HS-27A (cell line): ENCODE measurements at places on chromosomes 12 and 14.

- DNase-seq: no peak
These were observed 78.1 kb downstream of the PELI2 start for GRCh38 chr14:56196274-56196673.

GRCh38 chr12:89156862-89157262 lies 195.4 kb downstream of the DUSP6 start:
- DNase-seq: no peak

DNA sequence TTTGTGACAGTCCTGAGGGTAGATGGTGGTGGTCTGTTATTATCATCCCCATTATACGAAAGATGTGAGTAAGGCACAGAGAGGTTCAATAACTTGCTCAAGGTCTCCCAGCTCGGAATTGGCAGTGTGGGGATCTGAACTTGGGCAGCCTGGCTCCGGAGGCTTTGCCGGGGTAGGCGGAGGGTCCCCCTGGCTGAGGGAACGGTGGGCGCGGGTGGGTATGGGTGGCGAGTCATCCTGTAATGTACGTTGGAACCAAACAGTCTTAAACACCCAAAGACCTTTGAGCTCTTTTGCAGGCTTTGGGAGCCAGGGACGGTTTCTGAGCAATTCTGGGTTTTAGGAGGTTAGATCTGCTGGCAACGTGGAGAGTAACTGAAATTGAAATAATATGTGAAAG lies 16.5 kb downstream of the SLC24A4 start:
- DNase-seq: no peak

GRCh38 chr14:80078501-80078900 lies 132.8 kb downstream of the DIO2 start:
- DNase-seq: no peak

DNA sequence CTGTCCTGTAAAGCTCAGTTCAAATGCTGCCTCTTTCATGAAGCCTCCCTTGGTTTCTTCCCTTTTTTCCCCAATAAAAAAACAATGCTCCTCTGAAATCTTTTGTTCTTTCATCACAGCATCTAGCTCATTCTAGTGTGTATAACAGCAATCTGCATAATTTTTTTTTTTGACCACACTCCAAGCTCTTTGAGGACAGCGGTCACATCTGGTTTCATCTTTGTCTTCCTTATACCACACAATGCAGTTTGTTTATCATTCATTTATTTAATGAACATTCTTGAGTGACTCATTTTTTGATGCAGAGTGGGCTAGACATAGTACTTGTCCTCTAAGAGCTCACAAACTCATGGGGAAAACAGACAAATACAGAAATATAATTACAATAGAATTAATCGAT lies 7.3 kb downstream of the GNG2 start:
- DNase-seq: no peak

DNA sequence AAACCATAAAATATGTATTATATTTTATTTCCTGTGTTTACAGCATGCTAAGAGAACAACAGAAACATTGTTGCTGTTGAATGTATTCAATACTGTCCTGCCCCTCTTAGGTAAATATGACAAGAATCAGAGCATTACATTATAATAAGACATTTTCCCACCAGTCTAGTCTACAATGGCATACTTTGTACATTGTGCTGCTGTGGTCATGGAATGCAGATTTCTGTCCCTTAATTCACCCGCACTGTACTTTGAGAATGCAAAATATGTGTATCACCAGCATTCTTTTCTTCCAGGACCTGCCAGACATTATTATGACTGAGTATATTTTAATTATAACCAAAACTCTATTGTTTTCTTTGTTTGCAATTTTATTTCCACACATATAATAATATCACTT lies 16.5 kb upstream of the OR10AD1 start:
- DNase-seq: no peak

- DNase-seq: no peak
These were observed 54.9 kb downstream of the DNAH10 start for GRCh38 chr12:123816896-123817537.

- no peak for DNase-seq
These were observed 88.0 kb downstream of the VWF start for GRCh38 chr12:6036509-6036908.

DNA sequence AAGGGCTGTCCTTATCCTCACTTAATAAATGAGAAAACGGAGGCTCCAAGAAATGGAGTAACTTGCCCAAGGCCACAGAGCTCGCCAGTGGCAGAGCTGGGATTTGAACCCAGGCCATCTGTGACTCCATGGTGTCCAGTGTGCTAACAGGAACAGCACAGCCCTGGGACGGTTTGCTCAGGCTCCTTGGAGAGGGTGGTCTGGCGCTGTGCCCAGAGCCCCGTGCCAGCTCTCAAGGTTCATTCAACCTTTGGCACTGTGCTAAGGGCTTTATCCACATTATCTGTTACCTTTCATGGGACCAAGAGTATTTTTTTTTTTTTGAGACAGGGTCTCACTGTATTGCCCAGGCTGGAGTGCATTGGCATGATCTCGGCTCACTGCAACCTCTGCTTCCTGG lies 8.1 kb downstream of the DAO start:
- no peak for DNase-seq

GRCh38 chr14:52190337-52190931 lies 77.1 kb upstream of the PTGDR start:
- DNase-seq: no peak

DNA sequence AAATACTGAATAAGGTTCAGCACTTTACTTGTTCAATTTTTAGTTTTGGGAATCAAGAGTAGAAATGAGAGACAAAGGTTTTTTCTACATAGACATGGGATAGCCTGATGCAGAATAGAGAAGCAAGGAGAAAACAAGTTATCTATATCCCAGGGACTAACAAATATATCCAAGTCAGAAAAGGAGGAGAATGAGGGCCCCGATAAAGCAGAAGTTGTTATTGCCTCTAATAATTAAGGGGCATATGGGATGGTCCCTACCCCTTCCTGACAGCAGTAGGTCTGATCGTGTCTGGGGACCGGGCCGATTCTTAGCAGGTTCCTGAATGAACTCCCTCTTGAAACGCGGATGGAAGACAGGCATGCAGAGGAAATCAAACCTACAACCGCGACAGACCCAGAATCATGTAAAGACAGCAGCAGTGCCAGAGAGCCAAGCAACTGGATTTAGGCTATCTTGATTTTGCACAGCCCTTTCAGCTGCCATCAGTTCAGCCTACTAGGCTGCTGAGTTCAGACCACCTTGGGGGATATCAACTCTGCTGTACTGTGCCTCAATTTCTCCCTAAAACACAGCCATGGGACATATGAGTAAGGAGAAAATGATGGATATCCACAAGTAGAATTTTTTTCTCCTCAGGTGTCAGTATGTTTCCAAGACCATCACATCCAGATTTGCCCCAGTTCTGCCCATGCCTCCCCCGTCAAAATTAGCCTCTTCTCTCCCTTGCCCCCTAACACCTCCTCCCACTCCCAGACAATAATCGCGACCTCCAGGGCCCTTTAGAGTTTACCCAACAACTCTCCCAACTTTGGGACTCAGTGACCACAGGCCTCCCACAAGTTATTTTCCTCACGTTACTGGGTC lies 706 bp downstream of the PRMT5 start:
- DNase-seq: no peak

GRCh38 chr12:14714437-14714836 lies 18.0 kb upstream of the GUCY2C start:
- DNase-seq: no peak

DNA sequence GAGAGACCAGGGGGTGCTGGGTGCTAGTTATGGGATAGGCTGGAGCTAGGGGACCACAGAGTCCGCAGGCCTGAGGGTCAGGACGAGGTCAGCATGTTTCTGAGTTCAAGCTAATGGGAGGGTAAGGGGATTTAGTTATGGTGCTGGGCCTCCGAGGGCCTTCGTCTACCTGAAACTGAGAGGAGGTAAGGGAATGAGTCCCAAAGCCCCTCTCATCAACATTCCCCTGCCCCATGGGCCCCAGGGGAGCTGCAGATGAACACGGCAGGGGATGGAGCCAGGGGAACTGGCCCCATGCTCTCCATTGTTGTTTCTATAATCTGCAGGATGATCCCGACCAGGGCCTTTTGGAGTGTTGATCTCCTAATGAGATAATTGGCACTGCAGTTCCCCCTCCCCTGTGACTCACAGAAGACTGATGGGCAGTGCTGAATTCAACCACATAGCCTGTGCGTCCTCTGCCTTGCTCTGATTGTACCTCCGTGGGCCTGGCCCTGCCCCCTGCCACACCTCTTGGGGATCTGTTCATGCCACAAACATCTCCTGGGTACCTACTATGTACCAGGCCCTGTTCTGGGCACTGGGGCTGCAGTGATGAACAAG lies 21.4 kb downstream of the FAIM2 start:
- no peak for DNase-seq

DNA sequence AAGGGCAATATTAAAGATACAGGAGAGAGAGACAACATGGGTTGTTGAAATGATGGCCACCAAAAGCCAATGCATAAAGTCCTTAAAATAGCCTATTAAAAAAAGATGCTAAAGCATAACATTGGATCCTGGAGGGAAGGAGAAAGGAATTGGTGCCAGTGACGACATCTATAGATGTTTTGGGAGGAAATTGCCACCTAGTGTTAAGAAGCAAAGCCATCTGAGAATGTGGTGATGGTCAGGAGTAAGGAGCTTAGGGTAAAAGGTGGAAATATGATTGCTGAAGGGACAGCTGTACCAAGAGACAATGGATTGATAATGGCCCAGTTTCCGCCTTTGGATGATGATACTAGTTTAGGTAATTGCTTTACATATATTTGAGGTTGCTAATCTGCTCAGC lies 85.1 kb downstream of the TMEM30B start:
- DNase-seq: no peak

- peak; percentile 22 for DNase-seq
These were observed 14.2 kb upstream of the PLXNC1 start for GRCh38 chr12:94133964-94134795.

DNA sequence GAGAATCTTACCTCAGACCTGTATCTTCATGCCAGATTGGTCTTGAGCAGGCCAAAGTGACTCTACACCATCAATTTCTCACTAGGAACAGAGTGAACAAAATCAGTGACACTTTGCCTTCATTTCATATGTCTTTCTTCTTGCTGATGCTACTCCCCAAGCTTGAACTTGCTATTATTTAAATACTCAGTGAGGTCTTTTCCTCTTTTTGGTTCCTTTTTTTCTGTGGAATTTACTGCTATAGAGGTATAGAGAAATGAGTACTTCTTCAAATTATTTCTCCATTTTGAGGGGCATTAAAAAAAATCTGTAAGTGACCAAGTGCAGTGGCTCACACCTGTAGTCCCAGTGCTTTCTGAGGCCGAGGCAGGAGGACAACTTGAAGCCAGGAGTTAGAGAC lies at the start of gene GPR33:
TSS of gene GPR33 (minus strand) at position 154 of the 400 bp plus-strand sequence. CDS start 4,074 bp downstream, outside the sequence.
- no peak for DNase-seq

DNA sequence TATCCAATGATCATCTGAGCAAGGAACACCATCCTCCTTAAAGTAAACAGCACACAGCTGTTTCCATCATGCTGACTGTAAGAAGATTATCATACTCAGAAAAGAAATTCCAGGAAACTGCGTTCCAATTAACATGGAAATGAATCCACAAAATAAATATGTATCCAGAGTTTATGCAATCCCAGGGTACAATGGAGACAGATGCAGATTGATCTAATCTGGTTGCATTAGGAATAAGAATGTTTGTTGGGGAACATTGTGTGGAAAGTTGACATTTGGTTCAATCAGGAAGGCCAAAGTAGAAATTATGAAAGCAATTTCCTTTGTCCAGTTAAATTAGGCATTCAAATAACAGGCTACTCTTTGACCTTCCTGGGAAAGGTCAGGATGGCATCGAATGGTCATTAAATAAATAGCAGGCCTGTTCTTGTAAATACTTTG lies 236.9 kb upstream of the AMIGO2 start:
- no peak for DNase-seq

DNA sequence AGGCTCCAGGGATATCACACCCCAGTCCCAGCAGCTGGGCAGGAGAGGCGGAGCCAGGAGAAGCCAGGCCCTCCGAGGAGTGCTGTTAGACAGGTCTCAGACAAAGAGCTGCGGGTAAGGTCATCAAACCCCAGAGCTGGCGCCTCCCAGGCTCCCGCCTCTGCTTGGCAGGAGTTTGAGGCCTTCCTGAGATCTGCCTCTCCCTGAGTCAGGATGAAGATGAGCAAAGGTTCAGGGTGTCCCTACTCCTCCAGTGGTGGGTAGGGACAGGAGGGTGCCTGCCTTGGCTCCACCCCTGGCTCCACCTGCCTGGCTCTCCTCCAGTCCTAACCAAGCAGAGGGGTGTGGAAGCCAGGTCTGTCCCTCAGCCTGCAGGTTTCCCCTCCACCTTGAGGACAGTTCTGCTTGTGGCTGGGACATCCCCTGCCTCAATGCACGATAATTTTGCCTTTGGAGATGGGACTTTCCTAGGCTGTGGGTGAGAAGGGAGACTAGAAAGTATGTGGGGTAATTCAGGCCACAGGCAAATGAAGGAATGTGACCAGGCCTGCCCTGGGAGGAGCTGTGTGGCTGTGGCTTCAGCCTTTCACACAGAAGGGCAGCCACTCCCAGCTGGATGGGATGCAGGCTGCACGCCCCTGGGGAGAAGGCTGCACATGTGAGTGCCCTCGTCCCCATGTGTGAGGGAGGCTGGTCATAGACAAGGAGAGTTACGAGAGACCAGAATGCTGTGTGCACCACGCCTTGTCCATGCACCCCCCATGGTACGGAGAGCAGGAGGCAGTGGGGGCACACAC lies 2.2 kb downstream of the PLEKHG6 start:
- no peak for DNase-seq

- DNase-seq: no peak
These were observed 16.8 kb downstream of the RFC5 start for GRCh38 chr12:118033323-118033722.

DNA sequence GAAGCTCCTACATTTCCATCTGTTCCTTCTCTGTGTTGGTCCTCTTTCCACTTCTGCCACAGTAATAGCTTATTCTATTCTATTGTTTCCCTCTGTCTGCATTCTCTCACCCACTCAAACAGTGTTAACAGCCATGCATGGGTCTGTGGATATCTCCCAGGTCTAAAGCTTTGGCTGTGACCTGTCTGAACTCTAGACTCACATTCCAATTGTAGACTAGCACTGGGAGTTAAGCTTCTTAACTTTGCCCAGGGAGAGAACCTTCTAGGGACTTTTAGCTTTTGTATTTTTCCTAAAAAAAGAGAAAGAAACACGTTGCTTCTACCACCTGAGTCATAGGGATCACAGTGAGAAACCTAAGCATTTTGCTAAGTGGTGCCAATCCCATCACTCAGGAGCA lies 36.7 kb downstream of the PTPRR start:
- no peak for DNase-seq

- DNase-seq: no peak
These were observed 124.1 kb downstream of the PAPOLA start for GRCh38 chr14:96626121-96626768.

DNA sequence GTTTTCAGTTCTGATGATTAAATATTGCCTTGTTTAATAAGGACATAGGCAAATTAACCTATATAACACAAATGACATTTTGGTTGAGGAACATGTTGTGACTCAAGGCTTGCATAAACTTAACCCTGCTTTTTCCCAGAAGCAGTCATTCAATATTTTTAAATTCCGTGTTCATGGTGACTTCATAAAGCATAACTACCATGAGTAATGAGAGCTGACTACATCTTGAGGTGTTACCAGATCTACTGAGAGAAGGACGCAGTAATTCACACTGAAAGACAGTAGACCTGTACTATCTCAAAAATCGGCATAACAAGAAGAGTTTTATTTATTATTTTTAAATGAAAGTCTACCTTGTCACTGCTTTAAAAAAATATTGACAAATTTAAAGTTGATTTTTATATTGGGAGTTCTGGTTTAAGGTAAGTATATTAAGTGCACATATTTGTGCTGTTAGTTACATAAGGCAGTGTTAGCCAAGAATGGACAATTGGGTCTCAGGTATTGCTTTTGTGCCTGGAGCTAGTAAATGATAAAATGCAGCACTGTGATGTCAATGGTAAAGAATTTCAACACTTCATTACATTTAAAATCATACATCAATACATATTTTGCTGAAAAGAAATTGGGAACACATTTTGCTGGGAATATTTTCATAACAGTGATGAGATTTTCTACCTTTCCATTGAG lies 1198.5 kb downstream of the FSCB start:
- DNase-seq: no peak
